Activated naive CD8-positive, alpha-beta T cell treated with anti-CD3 and anti-CD28 coated beads for 36 hours (primary cell): ENCODE measurements at places on chromosomes 16 and 17.

GRCh38 chr17:65559461-65559803, 2.0 kb downstream of the AXIN2 start:
- H3K4me1 ChIP-seq = peaks cover 27% of the 10 kb centered on the region
- no peak overlapping the region for H3K27ac ChIP-seq
- H3K4me3 ChIP-seq = peak overlapping the region; percentile 78
- no peaks in the 10 kb centered on the region for H3K36me3 ChIP-seq

DNA sequence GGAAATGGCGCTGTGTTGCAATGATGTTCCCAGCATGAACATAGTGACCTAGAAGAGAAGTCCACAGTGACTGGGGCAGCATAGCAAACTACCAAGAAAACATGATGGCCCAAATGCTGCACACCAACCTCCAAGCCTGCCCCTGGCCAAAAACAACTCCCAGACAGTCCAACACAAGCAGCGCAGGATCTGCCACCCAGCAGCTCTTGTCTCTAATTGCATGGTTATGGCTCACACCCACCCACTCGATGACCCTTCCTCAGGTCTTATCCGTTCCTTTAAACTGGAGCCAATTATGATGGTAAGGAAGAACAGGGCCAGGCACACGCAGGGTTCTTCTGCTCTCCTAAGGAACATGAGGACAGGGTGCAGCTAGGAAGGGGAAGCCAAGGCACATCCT, 2.9 kb downstream of the MRPL27 start:
- H3K36me3 ChIP-seq = peaks cover 28% of the 10 kb centered on the region
- DNase-seq = no peak
- no peak overlapping the region for H3K27ac ChIP-seq
- no peaks in the 10 kb centered on the region for H3K27me3 ChIP-seq
- H3K4me1 ChIP-seq = peaks cover 17% of the 10 kb centered on the region

GRCh38 chr16:78102122-78102660, 2.7 kb downstream of the WWOX start:
- DNase-seq = no peak
- no peak overlapping the region for H3K4me3 ChIP-seq
- no peak overlapping the region for H3K27ac ChIP-seq
- H3K4me1 ChIP-seq = peaks cover 23% of the 10 kb centered on the region

DNA sequence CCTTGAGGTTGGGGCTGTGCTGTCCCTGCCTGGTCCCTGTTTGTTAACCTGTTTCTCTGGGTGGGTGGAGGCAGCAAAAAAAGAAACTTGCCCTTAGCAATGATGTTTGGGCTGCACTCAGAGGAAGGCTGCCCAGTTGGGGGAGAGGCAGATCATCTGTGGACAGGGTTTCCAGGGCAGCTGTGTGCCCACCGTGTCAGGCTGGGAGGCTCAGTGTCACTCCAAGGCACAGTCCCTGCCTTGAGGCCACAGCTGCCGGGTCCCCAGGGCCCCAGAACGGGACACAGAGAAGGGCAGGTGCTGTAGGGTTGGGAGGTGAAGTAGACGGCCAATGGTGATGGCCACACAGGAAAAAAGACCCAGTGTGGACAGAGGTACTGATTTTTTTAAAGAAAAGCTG, 3.9 kb downstream of the IL34 start:
- no peak overlapping the region for H3K4me3 ChIP-seq
- no peak overlapping the region for H3K27ac ChIP-seq
- H3K36me3 ChIP-seq = no peaks in the 10 kb centered on the region
- H3K4me1 ChIP-seq = no peaks in the 10 kb centered on the region
- DNase-seq = no peak
- no peaks in the 10 kb centered on the region for H3K27me3 ChIP-seq

DNA sequence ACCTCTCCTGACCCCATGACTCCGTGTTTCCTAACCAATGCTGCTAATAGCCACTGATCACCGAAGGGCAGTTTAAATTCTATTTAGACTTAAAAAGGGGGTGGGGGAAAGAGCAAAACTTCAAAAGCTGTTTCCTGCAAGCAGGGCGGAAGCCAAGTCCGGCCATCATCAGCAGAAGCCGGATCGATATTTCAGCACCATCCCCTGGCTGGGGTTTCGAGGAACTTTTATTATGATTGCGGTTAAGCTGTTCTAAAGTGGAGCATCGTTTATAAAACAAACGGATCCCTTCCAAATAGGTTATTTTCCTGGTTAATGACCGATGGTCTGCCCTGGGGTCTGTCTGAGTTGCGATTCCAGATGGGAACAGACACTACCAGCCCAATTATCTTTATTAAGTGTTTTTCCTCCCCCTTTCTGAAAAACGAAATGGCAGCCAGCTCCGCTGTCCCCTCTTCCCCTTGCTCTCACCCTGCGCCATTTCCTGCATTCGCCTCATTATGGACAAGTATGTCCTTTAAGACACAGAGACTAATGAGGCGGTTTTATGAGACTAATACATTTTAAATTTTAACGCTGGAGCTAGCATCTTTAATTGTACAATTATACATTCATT, 76.1 kb upstream of the IRX3 start:
- no peaks in the 10 kb centered on the region for H3K4me1 ChIP-seq
- no peak overlapping the region for H3K4me3 ChIP-seq
- peaks cover 48% of the 10 kb centered on the region for H3K27me3 ChIP-seq

DNA sequence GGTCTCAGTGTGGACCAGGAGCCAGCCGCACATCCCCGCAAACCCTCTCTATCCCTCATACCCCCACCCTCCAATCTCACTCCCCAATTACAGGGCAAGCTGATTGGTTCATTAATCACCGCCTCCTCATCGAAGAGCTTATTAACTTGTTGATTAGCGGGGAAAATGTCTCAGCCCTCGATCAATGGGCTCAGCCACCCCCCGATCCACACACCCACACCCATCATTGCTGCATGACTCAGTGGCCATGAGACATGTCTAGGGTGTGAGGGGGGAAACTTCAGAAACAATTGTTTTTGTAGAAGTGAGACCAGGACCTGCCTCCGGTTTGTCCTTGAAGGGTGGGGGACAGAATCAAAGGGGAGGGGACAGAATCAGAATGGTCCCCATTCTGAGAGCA, 2.5 kb upstream of the PYY start:
- no peak for DNase-seq
- peaks cover 40% of the 10 kb centered on the region for H3K27me3 ChIP-seq
- no peak overlapping the region for H3K4me3 ChIP-seq
- no peaks in the 10 kb centered on the region for H3K36me3 ChIP-seq
- H3K27ac ChIP-seq = no peak overlapping the region
- peaks cover 3% of the 10 kb centered on the region for H3K4me1 ChIP-seq

DNA sequence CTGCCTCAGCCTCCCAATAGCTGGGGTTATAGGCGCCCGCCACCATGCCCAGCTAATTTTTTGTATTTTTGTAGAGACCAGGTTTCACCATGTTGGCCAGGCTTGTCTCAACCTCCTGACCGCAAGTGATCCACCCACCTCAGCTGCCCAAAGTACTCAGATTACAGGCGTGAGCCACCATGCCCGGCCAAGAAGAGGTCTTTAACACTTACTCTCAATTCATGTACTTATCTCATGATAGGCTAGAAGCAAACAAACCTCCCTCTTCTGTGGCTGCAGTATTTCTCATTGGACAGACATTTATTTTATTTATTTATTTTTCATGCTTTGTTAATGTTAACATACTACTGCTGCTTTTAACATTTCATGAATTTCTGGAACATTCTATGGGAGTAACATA, 7.0 kb upstream of the NT5C start:
- no peak overlapping the region for H3K27ac ChIP-seq
- H3K4me3 ChIP-seq = no peak overlapping the region
- DNase-seq = no peak
- H3K4me1 ChIP-seq = peaks cover 3% of the 10 kb centered on the region
- H3K27me3 ChIP-seq = no peaks in the 10 kb centered on the region
- H3K36me3 ChIP-seq = peaks cover 23% of the 10 kb centered on the region

- no peaks in the 10 kb centered on the region for H3K27me3 ChIP-seq
- peaks cover 42% of the 10 kb centered on the region for H3K36me3 ChIP-seq
- H3K4me3 ChIP-seq = no peak overlapping the region
Measured at GRCh38 chr16:24102209-24102660, 153.9 kb upstream of the CACNG3 start.

DNA sequence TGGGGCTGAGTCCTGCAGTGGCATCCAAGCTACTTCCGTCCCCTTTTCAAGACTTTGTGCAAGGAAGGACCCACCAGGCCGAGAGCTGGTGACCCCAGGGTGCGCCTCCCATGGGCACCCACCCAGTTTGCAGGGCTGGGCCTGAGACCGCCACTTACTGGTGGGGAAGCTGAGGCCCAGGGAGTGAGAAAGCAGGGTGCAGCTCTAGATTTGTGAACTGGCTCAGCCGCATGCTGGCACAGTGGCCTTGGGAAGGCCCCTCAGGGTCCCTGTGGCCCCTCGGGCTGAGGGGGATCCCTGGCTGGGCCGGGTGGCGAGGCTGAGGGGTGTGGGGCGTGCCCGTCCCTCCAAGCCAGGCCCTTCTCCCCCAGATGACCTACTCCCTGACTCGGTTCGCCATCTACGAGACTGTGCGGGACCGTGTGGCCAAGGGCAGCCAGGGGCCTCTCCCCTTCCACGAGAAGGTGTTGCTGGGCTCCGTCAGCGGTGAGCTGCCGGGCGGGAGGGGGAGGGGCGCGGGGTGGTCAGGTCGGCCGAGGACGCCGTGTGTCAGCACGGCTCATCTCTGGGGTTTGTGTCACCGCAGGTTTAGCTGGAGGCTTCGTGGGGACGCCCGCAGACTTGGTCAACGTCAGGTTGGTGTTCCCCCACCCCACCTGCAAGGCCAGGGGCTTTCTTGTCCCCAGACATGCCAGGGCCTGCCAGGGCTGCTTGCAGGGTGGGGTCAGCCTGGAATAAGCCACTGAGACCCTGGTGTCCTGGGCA, 3.2 kb downstream of the SLC25A10 start:
- peaks cover 5% of the 10 kb centered on the region for H3K36me3 ChIP-seq
- peaks cover 15% of the 10 kb centered on the region for H3K4me1 ChIP-seq
- H3K4me3 ChIP-seq = no peak overlapping the region
- H3K27me3 ChIP-seq = no peaks in the 10 kb centered on the region
- no peak overlapping the region for H3K27ac ChIP-seq
- no peak for DNase-seq

DNA sequence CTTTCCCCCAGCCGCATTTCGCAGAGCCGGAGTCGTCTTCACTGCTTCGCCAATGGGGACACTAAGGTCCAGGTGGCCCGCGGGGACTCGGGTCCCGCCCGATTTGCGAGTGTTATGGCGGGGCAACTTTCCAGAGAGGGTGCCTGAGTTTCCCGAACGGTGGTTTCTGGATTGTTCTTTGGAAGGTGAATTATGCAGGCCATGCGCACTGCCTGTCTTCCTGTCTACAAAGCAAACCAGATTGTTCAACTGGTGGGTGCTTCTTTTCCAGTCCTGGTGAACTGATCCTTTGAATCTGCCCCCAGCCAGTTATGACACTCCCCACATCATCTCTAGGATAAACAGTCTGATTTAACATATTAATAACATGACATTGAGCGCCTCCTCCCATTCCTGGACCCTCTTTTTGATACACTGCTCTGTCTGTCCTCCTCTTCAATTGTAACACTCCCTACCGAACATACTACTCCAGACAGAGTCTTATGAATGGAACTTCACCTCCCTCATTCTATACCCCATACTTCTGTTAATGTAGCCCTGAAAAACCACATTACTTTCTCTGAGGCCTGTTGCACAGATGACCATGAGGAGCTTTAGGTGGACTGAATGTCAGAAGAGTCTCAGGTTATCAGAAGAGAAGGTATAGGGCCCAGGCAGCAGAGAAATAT, 159.0 kb downstream of the RAB11FIP4 start:
- peak overlapping the region; percentile 79 for H3K27ac ChIP-seq
- H3K27me3 ChIP-seq = no peaks in the 10 kb centered on the region
- DNase-seq = no peak
- peak overlapping the region; percentile 76 for H3K4me3 ChIP-seq

DNA sequence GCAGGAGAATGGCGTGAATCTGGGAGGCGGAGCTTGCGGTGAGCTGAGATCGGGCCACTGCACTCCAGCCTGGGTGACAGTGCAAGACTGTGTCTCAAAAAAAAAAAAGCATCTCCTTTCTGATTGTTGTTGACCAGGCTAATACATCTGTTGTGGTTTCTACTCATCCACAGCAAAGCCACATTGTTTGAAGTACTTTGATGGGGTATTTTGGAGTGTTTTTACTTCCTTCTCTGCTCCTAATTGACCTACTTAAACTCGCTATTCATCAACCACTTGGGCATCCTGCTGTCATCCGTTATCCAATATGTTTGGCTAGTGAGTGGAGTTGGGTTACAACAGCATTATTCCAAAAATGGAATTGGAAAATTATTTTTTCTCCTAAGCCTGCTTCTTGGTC, 3.5 kb upstream of the CDC27 start:
- no peaks in the 10 kb centered on the region for H3K27me3 ChIP-seq
- H3K4me3 ChIP-seq = no peak overlapping the region
- H3K4me1 ChIP-seq = peaks cover 12% of the 10 kb centered on the region
- H3K36me3 ChIP-seq = no peaks in the 10 kb centered on the region
- no peak overlapping the region for H3K27ac ChIP-seq

- no peak overlapping the region for H3K27ac ChIP-seq
- peaks cover 16% of the 10 kb centered on the region for H3K36me3 ChIP-seq
Measured at GRCh38 chr16:53678756-53679343, 24.8 kb downstream of the RPGRIP1L start.

- H3K27me3 ChIP-seq = no peaks in the 10 kb centered on the region
- peak overlapping the region; percentile 99 for H3K27ac ChIP-seq
- no peak for DNase-seq
- H3K4me3 ChIP-seq = peak overlapping the region; percentile 61
- H3K4me1 ChIP-seq = peaks cover 70% of the 10 kb centered on the region
Measured at GRCh38 chr16:27231692-27232060, 28.4 kb downstream of the KDM8 start.

DNA sequence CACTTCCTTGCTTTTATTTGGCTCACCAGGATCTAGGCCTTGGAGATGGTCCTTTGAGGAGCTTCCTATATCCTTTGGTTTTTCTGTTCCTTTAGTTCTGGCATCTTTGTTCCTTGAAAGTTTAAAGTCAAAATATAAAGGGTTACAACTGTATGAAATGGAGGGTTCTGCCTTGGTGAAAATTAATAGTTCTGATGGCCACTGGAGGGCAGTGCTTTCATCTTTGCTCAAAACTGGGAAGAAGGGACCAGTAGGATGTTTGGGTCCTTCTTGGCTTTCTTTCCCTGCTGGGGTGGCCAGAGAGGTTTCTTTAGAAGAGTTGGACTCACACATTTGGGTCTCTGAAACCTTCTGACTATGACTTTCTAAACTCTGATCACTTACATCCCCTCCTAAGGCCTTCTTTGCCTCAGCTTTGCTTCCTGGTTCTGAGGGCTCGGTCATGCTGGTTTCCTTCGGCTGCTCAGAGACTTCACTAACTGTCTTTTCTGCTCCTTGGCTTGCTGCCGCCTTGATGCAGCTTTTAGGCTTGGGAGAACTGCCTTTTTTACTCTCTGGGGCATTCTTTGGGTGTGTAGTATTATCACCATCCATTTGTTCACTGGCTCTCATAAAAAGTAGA, 10.9 kb upstream of the ITGA2B start:
- no peak overlapping the region for H3K27ac ChIP-seq
- peaks cover 16% of the 10 kb centered on the region for H3K36me3 ChIP-seq
- DNase-seq = no peak
- H3K27me3 ChIP-seq = no peaks in the 10 kb centered on the region
- H3K4me3 ChIP-seq = no peak overlapping the region

- H3K4me1 ChIP-seq = peaks cover 12% of the 10 kb centered on the region
- H3K4me3 ChIP-seq = no peak overlapping the region
- H3K27me3 ChIP-seq = no peaks in the 10 kb centered on the region
- peaks cover 15% of the 10 kb centered on the region for H3K36me3 ChIP-seq
Measured at GRCh38 chr16:48330189-48330840, 54.9 kb downstream of the SIAH1 start.

GRCh38 chr17:44207743-44208142, 8.1 kb upstream of the ATXN7L3 start:
- peaks cover 42% of the 10 kb centered on the region for H3K36me3 ChIP-seq
- H3K4me1 ChIP-seq = peaks cover 54% of the 10 kb centered on the region
- H3K4me3 ChIP-seq = no peak overlapping the region
- peak overlapping the region; percentile 49 for H3K27ac ChIP-seq
